Aorta (tissue), 5 donors: ENCODE measurements at places on chromosomes 12 and 14. TPM values are rescaled to one million over a fixed set of nuclear protein-coding genes. Genes with fewer than 3 reads are reported as not detected.

The SERPINA10 gene
- not detected for total RNA-seq

The DCAF4 gene
- 11.3 TPM for total RNA-seq

The KRT74 gene
- total RNA-seq: not detected

- H3K4me3 ChIP-seq: no peak overlapping the region
- no peak overlapping the region for H3K27ac ChIP-seq
- no peaks in the 10 kb centered on the region for H3K36me3 ChIP-seq
These were observed 222.5 kb upstream of the CNTN1 start for GRCh38 chr12:40469736-40470135.
